ENCODE measurements at places on chromosomes 2 and 18.

DNA sequence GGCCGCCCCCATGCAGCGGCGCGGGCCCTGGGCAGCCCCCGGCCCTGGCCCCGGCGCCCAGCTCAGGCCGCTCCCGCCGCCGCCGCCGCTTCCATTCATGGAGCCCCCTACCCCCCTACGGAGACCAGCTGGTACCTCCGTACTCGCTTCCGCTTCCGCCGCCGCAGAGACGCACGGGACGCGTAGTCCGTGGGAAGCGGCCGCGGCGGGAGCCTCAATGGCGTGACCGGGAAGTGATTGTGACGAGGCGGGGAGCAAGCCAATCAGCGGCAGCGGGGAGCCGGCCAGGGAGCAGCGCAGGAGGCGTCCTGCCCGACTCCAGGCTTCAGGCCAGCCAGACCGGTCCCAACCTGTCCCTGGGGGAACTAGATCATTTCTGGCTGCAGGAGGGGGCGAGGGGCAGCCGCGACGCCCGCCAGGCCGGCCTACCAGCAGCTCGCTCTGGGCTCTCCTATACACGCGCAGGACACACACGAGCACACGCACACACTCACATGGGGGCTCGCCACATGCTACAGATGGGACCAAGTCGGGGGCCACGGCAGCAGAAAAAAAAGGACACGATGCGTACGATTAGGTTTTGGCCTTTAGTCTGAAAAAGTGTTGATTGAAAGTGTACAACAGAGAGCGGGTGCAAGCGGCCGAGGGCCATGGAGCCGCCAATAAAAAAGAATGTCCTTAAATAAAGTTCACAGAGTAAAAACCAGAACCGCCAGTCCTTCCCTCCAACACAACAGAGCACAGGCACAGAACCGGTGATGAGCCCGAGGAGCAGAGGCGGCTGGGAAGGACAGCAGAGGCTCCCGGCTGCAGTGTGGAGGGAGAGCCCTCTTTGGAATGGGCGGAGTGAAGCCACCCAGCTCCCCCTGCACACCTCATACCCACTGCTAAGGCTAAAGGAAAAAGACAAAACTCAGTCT, at the start of gene ZNF513:
Gene ZNF513, minus strand, starts transcription at position 109 of the 920 bp plus-strand sequence. CDS start 208 bp downstream, outside the sequence.
- peak; percentile 82 for DNase-seq

- no peak for DNase-seq
Measured at GRCh38 chr2:27746325-27746724, 25.2 kb upstream of the MRPL33 start.

DNA sequence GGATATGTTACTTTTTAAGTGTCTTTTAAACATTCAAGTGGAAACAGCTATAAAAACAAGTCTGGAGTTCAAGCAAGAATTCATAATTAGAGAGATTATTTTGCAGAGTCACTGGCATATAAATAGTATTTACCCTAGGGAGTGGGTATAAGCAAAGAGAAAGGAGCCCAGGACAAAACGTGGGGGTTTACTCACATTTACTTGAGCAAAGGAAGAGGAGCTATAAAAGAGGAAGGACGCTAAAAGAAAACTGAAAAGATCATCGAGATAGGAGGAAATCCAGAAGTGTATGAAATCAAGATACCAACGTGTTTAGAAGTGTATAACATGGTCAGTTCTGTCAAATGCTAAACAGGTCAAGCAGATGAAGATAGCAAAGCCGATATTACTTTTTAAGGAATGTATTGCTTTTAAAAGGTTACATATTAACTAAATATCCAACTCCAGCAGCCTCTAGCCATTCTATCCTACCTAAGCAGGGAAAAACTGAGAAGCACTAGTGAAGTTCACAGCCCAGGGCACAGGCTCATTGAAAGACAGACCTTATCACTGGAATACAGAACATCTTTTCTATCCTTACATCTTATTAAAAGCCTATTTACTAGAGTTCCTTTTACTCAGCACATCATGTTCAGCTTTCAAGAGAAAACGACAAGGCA, 8.6 kb downstream of the KANSL1L start:
- DNase-seq: no peak

DNA sequence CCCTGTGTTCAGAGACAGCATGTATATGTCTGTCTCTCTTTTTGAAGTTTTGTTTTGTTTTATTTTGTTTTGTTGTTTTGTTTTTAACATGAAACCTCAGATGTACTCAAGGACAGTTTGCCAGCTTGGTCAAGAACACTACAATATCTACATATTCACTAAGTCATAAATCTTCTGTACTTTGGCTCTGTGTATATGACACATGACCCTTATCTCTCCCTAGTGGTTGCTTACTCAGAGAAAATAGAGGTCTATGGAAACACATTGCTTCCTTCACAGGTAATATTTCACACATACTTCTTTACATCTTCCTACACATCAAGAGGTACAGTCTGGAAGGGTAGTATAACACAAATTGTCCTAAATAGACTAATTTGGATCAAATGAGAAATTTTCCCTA, 312.6 kb upstream of the VRK2 start:
- DNase-seq: no peak

DNA sequence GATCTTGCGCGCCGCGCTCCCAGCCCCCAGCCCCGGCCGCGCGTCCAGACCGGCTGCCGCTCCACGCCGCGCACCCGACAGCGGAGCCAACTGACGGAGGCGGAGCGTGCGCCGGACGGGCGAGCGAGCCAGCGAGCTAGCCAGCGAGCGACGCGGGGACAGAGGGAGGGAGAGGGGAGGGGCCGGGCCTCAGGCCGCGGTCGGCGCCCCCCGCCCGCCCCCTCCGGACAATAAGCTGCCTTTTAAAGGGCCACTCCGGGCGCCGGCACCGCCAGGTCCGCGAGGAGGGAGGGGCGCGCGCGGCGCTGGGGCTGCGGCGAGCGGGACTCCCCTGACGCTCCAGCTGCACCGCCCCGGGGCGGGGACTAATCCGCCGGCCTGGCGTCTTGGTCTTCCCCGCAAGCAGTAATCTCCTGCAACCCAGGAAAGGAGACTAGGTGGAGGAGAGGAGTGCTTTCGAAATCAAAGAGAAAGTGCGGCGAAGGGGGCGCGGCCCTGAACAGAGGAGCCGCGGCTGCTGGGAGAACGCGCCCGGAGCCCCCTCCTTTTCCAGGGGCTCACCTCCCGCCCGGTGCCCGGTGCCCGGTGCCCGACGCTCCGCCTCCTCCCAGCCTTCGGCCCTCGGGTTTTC, at the start of gene BIN1:
Gene BIN1, minus strand, starts transcription at position 164 of the 631 bp plus-strand sequence. CDS start 211 bp downstream, outside the sequence.
- DNase-seq: no peak

DNA sequence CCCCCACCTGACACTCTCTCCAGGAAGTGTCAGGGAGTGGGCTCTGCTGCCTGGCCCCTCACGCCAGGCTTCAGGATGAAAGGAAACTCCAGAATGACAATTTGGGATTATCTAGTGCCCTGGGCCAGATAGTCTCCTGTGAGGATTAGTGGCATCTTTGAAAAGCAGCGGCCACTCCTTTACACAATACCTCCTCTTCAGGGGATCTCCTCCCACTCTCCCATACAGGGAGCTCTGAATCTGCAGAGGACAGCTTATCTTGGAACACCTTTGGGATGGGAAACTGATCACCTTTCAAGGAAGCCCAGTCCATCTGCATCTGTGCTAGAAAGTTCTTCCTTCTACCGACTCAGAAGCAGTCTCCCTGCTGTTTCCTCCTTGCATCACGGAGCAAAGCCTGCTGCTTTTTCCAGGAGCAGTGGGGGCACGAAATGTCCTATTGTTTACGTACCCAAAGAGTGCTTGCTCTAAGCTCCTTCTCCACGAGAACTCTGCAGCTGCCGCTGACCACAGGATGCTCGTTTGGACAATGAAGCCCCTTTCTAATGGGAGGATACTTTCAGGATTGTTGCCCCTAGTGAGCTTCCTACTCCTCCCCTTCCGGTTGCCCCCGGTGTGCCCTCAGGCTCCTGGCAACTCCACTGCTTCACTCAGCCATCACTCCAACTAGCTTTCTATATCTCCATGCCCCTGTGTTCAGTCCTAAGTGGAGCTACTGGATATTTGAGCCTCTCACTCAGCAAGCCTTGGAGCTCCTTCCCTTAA, 31.5 kb downstream of the SIX3 start:
- no peak for DNase-seq

- DNase-seq: no peak
Measured at GRCh38 chr18:36492604-36493329, 195.3 kb downstream of the FHOD3 start.

DNA sequence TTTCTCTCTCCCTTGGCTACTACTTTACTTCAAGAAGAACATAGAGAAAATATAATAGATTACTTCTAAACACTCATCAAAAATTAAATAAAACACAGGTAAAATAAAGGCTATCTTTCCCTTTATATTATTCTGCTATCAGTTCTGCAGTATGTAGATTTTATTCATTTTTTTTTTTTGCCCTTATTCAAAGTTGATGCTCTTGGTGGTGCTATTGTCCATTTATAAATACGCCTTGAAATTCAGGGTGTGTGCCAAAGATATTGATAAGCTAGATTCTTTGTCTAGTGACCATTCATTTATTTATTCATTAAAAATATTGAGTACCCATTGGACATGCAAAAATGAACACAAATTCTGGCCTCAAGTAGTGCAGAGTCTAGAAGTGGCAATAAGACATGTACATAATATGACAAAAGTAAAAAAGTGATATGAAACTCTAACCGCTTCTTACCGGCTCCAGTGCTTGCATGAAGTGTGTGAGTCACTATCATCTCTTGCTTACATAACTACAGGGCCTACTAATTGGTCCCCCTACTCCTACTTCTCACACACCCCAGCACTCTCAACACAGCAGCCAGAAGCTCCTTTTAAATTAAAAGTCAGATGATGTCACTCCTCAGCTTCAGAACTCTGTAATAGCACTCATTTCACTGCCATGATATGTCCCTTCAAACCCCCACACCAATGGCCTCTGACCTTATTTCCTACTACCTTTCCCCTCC, 208.3 kb upstream of the FANCL start:
- DNase-seq: no peak

- no peak for DNase-seq
Measured at GRCh38 chr2:189534854-189535832, 45.4 kb downstream of the SLC40A1 start.

DNA sequence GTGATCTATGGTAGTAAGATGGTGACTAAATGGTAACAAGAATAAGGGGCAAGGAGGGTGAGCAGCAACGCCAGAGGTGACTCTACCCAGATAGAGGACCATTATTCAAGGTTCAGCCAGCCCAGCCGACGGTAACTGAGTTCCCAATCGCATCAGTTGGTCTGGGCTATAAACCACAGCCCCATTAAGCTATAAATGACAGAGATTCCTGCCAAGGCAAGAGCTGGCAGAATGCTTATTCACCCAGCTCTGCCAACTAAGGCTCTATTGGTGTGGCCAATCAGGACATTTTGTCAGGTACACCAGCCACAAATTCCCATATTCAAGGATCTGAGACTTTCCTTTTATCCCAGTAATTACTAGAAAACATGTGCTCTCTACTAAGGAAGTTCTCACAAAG, 3.6 kb downstream of the CHN1 start:
- DNase-seq: no peak

GRCh38 chr2:29251406-29251805, 136.2 kb downstream of the CLIP4 start:
- DNase-seq: no peak

- no peak for DNase-seq
Measured at GRCh38 chr2:211086049-211086448, 529.6 kb downstream of the CPS1 start.

- no peak for DNase-seq
Measured at GRCh38 chr18:24995056-24995455, 356.9 kb downstream of the ZNF521 start.

GRCh38 chr2:112304298-112304941, 29.0 kb downstream of the ZC3H6 start:
- DNase-seq: no peak

DNA sequence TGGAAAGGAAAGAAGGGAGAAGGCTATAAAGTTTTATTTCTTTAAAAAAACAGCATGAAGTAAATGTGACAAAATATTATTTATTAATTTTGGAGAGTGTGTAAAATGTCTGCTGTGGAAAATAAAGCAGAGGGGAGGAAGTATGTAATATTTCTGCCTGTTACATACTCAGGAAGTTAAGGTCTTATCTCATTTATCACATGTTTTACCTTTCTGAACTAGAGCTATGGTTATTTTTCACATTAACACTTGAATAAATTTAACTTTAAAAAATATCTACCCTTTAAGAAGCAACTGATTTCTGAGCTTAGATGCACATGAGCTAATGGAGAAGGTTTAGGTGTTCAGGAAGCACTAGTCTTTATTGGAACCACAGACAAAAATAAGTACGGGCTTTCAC, 148.3 kb downstream of the GRB14 start:
- DNase-seq: no peak

DNA sequence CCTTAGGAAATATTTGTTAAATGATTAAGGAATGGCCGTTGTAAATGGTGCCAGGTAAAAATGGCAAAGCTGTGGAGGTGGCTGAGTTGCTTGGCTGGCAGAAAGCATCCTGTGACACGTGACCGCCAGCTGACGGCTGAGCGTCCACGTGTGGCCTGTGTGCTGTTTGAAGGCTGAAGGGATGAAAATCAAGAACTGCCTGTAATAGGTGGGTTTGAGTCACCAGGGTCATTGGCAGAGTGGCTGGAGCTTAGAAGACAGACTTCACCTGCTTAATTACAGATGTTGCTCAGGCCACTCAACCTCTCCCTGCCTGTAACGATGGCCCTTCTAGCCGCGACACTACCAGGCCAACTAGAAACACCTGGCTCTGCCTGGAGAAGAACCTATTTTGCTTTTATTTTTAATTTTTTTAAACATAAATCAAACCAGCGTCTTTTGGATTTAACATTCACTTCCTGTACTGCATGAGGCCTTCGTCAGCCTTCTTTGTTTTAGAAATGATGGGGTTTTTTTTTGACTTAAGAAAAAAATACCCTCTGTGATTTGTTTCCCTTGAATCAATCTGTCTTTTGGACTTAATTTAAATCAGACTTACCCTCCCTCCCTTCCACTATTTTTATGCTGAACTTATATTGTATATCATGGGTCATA, 206.5 kb downstream of the PRKCE start:
- DNase-seq: no peak

- no peak for DNase-seq
Measured at GRCh38 chr2:45888167-45888566, 236.7 kb downstream of the PRKCE start.

DNA sequence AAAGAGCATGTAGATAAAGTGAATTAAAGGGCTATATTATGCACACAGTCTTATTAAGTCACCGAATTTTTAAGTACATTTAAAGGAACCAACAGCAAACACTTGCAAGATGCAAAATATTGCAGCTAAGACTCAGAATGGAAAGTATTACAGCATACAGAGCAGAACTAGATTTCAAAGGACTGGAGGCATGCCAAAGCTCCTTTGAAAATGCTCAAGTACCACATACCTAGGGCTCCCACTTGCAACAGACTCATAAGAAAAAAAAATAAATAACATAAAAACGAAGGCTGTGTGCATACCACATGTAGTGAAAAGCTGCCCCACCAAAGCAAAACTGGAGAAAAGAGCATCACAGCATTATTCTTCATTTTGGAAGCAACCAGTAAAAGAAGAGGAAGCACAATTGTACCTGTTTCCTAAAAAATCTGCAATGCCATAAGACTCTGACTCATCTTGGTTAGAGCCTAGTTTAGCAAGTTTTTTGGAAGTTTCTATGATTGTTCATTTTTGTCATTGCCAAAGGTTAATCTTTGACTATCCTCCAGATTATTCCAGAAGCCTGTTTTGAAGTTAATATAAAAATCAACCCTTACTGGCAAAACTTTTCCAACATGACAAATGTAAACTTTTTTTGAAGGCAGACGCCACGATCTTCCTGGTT, 306.0 kb upstream of the COL3A1 start:
- DNase-seq: no peak

- DNase-seq: no peak
Measured at GRCh38 chr18:9488538-9488937, 13.2 kb downstream of the RALBP1 start.

GRCh38 chr18:24048261-24048660, 33.7 kb downstream of the TTC39C start:
- no peak for DNase-seq

Measured in iPS DF 19.7 (cell line).